Hematopoietic multipotent progenitor cell treated with erythropoietin and hydrocortisone succinate and interleukin-3 and kit ligand, for 17 days (in vitro differentiated cells): ENCODE measurements at places on chromosomes 4 and X.

- no peak for DNase-seq
Observed at GRCh38 chr4:145935253-145936141, 3.1 kb downstream of the ZNF827 start.

- no peak for DNase-seq
Observed at GRCh38 chr4:54929459-54929858, 195.9 kb downstream of the KDR start.

- DNase-seq = no peak
Observed at GRCh38 chrX:102604327-102604726, 5.0 kb downstream of the ARMCX5 start.

DNA sequence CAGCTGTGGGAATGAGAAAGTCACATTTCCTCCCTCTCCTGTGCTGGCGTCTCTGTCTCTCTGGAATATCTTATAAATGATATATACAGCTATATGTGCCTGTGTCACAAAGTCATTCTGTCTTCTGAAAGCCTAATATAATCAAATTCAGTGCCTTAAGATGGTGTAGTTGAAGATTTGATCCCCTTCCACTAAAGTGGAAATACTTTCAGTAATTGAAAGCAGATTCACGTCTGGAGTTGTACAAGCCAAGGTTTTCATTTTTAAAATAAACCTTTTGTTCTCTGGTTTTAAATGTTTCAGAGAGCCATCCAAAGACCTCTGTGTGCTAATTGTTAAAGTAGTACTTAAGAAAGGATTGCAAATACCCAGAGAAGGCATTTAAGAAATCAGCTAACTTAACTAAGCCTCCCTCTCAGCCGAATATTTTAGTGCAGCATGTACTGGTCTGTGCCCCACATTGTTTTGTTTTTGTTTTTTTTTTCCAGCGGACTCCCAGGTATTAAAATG, 206.8 kb downstream of the TENM3 start:
- DNase-seq = no peak

DNA sequence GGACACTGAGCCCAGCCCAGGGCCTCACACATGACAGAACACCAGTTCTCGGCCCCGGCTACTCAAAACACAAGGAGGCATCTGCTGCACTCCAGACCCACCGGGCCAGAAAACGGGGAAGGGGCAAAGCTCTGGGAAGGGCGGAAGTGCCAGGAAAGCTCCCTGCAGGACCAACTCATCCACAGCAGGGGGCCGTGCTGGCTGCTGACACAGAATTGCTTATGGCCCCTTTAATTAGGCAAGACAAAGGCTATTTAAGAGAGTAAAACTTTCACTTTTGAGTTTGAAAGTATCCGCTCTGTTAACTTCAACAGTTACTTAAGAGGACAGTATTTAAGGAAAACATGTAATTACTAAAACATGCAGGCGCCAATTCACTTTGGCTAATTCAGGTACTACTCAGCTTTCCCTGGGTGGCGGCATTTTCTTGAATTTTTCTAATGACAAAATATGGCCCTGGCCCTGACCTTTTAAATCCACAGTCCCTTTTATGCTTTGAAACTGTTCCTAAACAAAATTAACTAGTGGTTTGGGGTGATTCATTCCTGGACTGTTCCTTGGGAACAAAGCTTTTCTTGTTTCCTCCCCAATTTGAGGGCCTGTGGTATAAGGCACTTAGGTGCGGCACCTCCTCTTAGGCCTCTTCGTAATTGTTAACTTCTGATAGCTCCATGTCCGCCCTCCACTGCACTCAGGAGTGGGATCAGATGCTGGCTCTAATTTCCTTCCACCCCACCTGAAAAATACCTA, 40.4 kb downstream of the NSG1 start:
- no peak for DNase-seq
